Tibial nerve (tissue), 4 donors: ENCODE measurements at places on chromosomes 1 and 21.

DNA sequence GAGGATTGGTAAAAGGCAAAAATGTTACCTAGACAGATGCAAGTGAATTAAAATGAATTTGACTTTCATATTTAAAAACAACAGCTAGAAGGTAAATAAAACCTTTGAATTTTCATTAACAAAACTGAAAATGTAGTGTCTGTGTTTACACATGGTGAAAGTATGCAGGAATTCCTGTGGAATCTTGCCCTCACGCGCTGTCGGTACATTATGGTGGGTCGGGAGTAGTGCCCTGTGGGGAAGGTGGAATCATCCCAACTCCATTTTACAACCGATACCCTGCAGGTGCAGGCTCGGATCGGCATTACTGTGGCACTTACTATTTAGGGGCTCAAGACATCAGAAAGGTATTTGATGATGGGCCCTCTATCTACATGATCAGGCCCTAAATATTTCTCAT, 197.2 kb upstream of the MAP1LC3C start:
- DNase-seq = no peak

- DNase-seq = no peak
These were observed 2.5 kb downstream of the S1PR1 start for GRCh38 chr1:101239095-101240040.

- no peak for DNase-seq
These were observed 120.1 kb downstream of the PRDM2 start for GRCh38 chr1:13820055-13820454.

DNA sequence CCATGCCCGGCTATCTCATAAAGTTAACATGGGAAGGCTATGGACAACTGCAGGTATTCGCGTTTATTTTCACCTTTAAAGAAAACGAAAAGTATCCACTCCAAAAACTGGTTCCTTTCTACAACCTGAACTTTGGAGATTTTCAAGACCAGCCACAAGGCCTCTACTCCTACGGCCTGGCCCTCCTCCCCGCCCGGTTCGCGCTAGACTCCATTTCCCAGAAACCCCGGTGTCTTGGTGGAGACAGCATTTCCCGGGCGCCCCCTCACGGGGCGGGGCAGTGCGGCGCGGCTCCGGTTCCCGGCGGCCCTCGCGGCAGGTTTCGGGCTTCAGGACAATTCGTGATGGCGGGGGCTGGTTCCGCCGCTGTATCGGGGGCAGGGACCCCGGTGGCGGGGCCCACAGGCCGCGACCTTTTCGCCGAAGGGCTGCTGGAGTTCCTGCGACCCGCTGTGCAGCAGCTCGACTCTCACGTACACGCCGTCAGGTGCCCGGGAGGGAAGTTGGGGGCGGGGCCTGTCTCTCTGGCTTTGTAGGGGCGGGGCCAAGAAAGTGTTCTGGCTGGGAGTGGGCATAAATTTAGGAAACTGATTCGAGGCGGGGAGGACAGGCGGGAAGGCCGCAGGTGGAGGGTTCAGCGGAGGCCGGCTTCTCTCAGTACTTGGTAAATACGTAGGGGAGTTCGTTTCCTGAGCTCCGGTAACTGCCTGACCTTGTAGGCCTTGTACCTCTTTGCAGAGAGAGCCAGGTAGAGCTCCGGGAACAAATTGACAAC, at the start of gene SNAPIN:
SNAPIN (plus strand) TSS at position 304 of the 775 bp plus-strand sequence; CDS start at position 345, 41 bp downstream.
- peak; percentile 82 for DNase-seq

DNA sequence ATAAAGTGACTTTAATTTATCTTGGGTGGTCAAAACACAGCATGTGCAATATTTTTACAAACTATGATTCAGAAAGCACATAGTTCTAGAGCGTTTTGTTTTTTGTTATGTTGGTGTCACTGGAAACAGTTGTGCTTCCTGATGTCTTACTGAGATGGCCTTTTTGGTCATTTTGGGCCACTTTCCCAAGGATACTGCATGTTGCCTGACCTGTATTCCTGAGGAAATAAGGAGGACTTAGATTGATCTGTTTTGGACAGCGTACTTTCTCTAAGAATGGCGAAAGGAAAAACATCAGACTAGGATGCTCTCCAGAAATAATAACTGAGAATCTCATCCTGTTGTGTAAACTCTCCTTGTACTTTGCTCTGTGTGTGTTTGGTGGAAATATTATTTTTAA, 451.2 kb downstream of the USP25 start:
- DNase-seq = no peak

GRCh38 chr1:60716472-60716871, 365.9 kb upstream of the NFIA start:
- DNase-seq = no peak

- DNase-seq = no peak
These were observed 6.1 kb upstream of the C1orf53 start for GRCh38 chr1:197896301-197896700.

DNA sequence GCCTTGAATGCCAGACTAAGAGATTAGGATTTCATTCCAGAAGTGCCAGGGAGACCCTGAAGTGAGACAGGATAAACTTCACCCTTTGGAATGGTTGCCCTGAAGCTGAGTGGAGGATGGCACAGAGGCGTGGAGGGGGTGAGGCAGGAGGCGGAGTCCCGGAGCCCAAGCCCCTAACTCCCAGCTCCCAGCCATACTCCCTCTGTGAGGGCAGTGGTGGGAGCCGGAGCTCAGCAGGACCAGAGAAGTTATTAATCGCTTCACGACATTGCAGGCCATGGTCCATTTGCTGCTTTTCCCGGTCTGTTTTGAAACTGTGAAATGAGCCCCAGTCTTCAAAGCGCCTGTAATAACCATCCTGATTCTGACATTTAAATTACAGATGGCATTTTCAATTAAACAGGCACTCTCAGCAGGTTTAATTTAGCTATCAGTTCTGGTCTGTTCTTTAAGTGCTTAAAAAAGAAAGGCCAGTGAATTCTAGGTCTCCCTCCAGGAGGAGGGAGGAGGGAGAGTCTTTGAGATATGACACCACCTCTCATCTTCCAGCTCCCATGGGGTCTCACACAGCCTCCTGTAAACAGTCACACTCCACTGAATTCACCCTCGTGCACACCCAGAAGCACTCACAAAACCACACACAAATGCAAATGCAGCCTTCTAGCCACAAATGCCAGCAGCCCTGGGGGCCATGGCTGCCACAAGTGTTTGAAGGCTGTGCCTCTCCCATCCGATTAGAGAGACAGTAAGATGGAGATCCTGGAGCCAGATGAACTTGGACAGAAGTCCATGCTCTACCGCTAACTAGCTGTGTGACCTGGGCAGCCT, 19.6 kb downstream of the FBXO2 start:
- no peak for DNase-seq

DNA sequence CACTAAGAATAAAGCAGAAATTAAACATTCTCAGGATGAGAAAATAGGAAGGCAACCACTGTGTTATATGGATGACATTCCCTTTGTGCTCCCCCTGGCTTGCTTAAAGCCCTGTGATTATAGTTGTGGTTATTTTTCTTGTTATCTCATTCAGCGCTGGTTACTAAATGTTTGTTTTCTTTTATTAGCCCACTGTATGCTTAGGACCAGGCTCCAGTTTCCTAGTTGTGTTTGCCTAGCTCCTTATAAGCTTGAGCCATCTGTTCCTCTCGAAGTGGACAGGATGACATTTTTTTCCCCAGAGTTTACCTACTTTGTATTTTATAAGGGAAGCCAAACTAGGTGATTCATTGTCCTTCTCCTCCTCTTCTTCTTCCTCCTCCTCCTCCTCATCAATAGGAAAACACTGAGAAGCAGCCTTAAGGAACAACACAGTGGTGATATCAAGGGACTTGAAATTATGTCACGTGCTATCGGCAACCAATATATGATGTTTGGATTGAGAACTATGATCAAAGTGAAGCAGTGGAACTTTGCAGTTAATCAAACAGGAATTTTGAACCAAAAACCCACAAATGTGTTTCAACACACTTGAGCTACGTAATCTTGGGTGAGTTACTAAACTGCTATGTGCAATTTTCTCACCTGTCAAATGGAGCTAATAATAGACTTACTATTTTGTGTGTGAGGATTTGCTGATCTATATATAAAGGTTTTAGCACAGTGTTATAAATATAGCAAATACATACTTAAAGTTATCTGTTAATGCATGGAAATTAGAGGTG, 35.1 kb upstream of the RGS7 start:
- DNase-seq = no peak

- DNase-seq = no peak
These were observed 898.6 kb downstream of the AMY1C start for GRCh38 chr1:104648269-104648691.

GRCh38 chr1:119515221-119515620, 8.2 kb downstream of the HSD3B1 start:
- DNase-seq = no peak

- no peak for DNase-seq
These were observed 105.2 kb downstream of the MRPL39 start for GRCh38 chr21:25501996-25502665.

DNA sequence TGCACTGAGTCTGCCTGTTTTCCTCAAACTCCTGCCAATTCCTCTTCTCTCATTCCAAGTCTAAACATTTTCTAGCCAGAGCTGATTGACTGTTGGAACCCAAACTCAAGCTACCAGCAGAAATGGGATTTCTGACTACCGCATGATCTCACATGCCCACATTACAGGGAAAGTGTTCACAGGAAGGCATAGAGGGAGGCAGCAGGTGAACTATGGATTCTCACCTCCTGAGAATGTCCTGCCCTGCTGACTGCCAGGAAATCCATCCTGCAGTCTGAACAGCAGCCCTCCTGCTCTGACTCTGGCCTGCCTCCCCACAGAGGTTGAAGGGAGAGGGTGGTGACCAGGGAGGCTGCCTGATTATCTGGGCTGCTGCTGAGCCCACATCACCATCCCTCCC, 22.5 kb downstream of the IQGAP3 start:
- no peak for DNase-seq

- DNase-seq = no peak
These were observed 49.8 kb downstream of the NFIA start for GRCh38 chr1:61132176-61132638.

GRCh38 chr1:2009101-2010053, 5.8 kb upstream of the CFAP74 start:
- DNase-seq = no peak

DNA sequence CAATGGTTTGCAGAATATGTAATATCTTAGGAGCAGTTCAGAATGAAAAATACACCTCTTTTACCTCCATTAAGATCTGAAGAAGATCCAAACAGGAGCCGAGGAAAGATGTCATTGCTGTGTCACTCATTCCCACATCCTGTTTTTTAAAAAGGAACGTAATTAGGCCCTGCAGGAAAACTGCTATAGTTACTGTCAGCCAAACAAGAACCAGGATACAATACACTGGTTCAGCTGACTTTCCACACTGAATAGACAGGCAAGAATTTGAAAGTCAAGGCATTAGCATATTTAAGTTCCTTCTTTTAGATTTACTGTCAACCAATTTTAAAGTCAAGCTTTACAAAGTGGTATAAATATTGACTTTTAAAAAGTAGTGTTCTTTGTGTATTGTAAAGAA, 63.8 kb downstream of the IARS2 start:
- no peak for DNase-seq

- DNase-seq = no peak
These were observed 90.8 kb upstream of the SLC2A1 start for GRCh38 chr1:43049481-43049880.

DNA sequence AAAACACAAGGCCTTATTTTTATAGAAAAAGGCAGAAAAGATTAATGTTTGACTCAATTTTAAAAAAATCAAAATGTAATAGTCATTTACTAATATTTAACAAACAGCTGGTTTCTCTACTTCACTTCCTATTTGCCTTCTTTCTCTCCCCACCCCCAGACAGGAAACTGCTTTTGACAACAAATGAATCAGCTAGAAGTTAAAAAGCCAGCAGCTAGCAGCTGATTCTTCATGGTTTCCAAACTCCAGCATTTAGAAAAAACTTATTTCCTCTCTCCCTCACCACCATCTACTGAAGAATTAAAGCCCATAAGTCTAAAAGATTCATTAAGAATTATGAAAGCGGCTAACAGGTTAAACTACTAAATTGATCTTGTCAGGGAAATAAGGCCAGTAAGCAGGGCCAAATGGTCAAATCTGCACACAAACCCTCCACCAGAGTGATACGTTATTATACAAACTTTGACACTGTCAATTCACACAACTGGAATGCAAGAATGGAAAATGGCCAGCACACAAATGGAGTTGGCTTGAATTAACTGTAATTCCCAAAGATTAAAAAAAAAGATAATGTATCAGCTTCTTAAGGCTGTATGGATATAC, 4.0 kb downstream of the WDR26 start:
- peak; percentile 36 for DNase-seq

- no peak for DNase-seq
These were observed 3.6 kb upstream of the NAV1 start for GRCh38 chr1:201535046-201535918.

DNA sequence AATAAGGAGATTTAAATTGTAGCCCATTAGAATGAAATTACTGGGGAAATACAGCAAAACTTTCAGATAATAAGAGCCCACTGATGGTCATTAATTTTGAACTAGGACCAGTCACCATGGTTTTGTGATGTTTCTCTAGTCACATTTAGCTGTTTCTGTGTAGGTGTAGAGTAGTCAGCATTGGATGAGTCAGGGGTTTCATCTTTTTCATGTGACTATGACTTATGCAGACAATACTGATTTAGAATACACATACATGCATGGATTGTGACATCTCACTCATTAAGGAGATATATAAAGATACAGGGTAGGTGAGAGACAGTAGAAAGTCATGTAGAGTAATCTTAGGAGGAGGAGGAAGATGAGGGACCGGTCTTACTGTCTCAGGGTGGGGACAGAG, 1192.7 kb downstream of the KCNT2 start:
- no peak for DNase-seq

- DNase-seq = no peak
These were observed 21.4 kb downstream of the TMPRSS15 start for GRCh38 chr21:18382141-18382540.

DNA sequence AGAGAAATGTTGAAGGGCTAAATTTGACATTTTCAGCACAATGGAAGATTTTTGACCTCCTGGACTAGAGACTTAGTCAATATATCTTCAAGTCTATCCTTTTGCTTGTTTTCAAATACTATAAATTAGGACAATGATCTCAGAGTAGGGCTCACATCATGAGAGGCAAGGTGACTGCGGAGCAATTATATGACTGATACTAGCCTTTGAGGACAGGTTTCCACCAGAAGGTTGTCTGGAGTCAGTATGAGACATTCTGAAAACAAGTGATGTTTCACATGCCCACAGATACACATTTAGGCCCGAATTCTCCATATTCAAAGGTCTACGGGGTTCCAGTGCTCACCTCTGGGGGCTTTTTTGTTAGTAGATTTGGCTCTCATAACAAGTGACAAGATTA, 142.3 kb upstream of the SAMSN1 start:
- DNase-seq = no peak

- DNase-seq = no peak
These were observed 103.7 kb downstream of the NCAM2 start for GRCh38 chr21:21101911-21102310.

- no peak for DNase-seq
These were observed 8.7 kb downstream of the SH3BP5L start for GRCh38 chr1:248817065-248817464.

DNA sequence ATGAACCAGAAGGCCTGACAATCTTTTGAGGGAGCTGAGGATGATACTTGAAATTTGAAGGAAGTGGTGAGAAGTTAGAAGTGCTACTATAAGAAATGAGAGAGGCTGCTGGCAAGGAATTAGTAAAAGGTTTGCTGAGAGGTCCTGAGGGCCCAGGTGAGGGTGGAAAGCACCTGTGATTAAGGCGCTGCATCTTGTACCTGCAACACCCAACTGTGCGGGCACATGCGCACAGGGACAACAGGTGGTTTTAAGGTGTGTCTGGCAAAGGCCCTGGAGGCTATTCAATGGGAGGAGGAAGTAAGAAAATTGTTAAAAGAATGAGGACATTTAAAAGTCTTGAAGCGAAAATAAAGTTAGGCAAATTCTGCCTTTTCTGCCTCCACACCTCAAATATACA, 349.3 kb downstream of the RGS7 start:
- no peak for DNase-seq
